ENCODE measurements at places on chromosomes 16 and 17. TPM values are rescaled to one million over a fixed set of nuclear protein-coding genes. Genes with fewer than 3 reads are reported as not detected.

DNA sequence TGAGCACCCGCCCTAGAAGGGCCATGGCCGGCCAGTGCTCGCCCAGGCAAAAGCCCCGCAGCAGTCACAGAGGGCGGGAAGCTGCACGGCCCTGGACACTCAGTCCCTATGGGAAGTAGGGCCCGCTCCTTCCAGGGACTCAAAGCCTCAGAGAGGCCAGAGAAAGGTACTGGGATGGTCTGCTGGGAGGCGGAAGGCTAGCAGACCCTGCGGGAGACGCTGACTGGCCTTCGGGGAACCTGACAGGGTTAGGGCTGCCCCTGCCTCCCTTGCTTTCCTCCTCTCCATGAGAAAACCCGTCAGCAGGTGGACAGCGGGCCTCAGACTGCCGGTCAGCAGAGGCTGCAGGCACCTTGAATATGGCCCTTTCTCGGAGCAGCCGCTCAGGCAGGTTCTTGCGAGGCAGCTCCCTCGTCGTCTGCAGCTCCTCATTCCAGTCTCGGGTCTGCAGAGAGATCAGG is 11.5 kb downstream of the CLUH start:
- H3K27me3 ChIP-seq = no peaks in the 10 kb centered on the region
- no peak overlapping the region for H3K4me3 ChIP-seq

GRCh38 chr17:60301649-60302048 is 90.3 kb downstream of the USP32 start:
- H3K27ac ChIP-seq = no peak overlapping the region
- H3K4me3 ChIP-seq = no peak overlapping the region
- no peaks in the 10 kb centered on the region for H3K27me3 ChIP-seq
- peaks cover 6% of the 10 kb centered on the region for H3K36me3 ChIP-seq

Gene MYOCD
- total RNA-seq = 57.3 TPM

Gene CAVIN1
- total RNA-seq = 205 TPM

Gene CDR2
- 6.8 TPM for total RNA-seq

Measured in left ventricle myocardium inferior (tissue), 1 donor.